Prostate gland (tissue), 2 donors: ENCODE measurements at places on chromosomes 7 and 10. TPM values are rescaled to one million over a fixed set of nuclear protein-coding genes. Genes with fewer than 3 reads are reported as not detected.

Gene SMKR1
- 0.59 TPM for total RNA-seq

Gene TRIM50
- total RNA-seq = 5.1 TPM

Gene CPN1
- 0.85 TPM for total RNA-seq

Gene CCL26
- not detected for total RNA-seq

Gene MMP21
- total RNA-seq = not detected

DNA sequence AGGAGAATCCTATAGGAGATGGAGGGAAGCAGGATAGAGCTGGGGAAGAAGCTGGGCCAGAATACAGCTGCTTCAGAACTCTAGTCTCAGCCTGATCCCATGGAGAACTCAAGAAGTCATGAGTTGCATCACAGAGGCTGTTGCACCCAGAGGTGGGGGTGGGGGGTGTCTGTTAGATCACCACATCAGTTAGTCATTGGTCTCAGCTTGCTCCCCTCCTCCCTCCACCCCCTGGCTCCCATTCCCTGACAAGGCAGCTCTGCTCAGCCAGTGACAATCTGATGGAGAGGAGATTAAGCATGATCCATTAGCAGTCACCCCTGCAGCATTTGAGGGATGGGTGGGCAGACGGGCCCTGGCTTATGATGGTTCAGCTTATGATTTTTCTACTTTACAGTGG is 58.4 kb upstream of the FGL2 start:
- DNase-seq = no peak

DNA sequence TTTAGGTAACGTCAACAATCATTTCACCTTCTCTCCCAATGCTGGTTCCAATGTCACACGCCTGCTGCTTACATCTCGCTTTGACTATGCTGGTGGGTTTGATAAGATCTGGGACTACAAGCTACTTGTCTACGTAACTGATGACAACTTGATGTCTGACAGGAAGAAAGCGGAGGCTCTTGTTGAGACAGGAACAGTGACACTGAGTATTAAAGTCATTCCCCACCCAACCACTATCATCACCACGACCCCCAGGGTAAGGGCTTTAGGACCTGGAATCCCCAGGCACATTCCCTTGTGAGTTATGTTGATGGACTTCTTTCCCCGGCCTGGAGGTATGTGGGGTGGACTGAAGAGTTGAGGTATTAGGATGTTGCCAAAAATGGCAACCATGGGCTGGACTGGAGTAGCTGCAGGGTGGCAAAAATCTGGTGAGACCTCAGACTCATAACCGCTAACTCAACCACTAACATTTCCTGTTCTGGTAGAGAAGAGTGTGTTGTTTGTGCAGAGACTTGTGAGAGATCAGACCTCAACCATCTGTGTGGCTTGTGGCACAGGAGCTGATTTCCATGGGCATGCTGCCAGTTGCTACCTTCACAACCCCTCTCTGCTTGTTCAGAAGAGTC is 59.2 kb downstream of the CDHR3 start:
- DNase-seq = no peak

DNA sequence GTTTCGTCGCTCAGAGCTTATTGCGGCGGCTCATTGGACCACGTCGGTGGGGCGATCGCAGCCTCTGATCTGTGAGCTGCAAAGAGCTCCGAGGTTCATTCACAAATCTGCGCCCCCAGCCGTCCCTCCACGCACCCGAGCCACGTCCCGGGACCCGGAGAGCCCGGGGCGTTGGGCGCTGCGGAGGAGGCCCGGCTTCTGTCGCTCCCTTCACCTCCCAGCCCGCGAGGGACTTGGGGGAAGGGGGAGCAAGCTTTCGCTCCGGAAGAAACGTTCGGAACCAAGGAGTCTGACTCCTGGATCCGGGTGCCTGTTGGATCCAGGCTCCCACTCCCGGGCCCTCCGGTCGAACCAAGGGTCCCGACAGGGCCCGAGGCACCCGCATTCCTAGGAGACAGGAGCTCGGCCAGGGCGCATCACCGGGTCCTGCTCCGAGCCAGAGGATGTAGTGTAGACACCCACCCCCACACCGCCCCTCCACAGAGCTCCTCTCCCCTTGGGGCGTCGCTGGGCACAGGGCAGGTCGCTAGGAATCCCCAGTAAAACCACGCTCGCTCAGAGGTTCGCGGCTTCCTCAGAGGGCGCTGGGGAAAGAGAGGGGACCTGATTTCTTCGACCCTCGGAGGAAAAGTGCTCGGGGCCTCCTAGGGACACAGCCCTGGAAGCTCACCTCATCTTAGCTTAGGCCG is 7.9 kb upstream of the EN2 start:
- DNase-seq = no peak

DNA sequence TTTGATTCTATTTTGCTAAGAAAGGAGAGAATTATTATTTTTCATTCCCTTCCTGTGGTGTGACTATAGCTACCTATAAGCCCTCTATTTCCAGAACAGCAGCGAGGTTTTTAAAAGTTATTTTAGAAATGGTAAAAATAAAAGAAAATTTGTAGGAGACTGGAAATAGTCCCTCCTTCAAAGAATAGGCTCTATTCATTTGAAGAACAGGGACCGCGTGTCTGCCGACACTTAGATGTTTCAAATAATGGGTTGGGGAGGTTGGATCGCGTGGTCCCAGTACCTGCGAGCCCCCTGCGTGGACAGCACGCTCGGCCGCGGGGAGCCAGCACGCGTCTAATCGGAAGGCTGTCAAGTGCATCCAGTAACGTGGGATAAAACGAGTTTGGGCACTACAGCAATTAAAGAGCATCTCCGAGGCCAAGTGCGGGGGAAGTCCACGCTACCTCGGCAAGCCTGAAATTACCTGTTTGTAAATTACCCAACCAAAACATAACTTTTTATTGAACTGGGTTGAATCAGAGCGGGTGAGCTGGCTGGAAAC is 1.0 kb downstream of the CACNA2D1 start:
- no peak for DNase-seq

GRCh38 chr10:130737186-130737585 is 574.3 kb downstream of the TCERG1L start:
- no peak for DNase-seq

DNA sequence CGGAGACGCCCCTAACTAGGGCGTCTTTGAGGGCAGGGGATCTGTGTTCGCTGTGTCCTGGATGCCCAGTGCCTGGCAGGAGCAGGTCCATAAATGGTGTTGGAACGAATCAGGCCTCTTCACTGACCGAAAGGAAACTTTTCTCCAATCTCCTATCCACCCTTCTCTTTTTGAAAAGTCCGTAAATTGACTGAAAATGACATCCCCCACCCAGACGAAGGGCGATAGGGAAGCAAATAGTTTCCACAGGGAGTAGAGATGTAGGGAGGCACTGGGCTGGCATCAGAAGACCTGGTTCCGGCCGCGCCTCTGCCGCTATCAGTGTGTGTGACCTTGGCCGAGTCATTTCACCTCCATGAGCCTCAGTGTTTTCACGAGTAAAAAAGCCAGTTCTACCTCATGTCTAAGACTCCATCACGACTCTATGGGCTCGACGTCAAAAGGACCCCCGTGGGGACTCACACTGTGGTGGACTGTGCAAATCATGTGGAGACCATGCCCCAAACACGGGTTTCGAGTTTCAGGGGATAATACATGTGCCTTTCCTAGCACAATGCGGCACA is 497 bp upstream of the RAB11FIP2 start:
- DNase-seq = no peak

GRCh38 chr10:49228677-49229076 is 40.5 kb upstream of the TMEM273 start:
- no peak for DNase-seq

GRCh38 chr10:47326927-47327330 is 4.7 kb downstream of the GDF2 start:
- DNase-seq = no peak

DNA sequence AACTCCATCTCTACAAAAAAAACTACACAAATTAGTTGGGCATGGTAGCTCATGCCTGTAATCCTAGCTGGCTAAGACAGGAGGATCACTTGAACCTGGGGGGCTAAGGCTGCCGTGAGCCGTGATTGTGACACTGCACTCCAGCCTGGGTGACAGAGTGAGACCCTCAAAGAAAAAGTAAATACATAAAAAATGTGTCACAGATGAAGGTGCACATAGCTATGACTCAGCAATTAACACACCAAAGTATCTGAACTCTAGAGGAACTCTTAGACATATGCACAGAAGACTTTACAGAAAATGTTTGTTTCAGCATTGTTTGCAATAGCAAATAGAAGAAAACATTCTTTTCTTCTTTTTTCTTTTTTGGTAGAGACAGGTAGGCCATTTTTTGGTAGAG is 8.3 kb downstream of the C10orf62 start:
- no peak for DNase-seq

GRCh38 chr7:132292803-132293202 is 283.5 kb downstream of the PLXNA4 start:
- DNase-seq = no peak

DNA sequence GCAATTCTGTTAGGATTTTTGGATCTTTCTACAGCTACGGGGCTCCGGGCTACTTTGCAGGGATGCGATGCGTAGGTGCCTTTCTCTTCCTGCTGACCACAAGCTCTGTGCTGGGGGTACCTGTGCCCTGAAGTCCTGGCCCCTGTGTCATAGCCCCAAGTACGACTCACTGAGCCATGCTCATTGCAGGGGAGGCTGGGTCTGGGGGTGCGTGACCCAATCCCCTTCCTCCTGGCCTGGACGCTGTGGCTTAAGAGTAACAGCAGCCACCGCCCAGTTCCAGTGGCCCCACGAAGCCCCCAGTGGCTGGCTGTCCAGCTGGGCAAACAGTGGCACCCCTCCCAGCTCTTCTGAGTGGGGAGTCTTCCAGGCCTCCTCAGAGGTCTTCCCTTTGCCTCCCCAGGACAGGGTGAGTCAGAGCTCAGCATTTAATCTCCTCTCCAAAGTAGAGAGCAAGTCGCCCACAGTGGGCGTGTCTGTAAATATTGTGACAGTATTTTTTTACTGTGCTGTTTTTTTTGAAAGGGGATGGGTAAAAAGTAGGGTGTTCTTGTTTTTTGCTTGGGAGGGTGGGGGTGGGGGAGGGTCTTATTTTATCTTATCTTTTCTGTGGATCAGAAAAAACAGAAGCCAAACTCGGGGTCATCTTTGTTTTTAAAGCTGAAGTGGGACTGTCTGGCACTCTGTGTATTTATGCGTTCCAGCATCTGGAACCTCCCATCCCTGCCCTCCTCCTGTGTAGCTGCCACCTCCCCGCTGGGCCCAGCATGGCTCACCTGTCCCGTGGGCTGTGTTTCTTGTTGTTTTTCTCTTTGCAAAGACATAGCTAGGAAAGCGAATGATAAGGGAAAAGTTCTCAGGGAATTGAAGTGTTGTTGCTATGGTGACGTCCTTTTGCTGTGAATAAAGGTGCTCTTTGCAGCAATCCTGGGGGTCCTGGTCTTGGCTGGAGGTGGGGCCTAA is 8.2 kb downstream of the LFNG start:
- DNase-seq = peak; percentile 69
